ENCODE measurements at places on chromosomes 3 and 15.

- DNase-seq, result no peak
Measured at GRCh38 chr3:57655727-57656126, 37.1 kb downstream of the DENND6A start.

GRCh38 chr3:63847718-63848450 is 15.7 kb downstream of the THOC7 start:
- DNase-seq, result no peak

- no peak for DNase-seq
Measured at GRCh38 chr3:174636451-174636850, 222.7 kb upstream of the NAALADL2 start.

DNA sequence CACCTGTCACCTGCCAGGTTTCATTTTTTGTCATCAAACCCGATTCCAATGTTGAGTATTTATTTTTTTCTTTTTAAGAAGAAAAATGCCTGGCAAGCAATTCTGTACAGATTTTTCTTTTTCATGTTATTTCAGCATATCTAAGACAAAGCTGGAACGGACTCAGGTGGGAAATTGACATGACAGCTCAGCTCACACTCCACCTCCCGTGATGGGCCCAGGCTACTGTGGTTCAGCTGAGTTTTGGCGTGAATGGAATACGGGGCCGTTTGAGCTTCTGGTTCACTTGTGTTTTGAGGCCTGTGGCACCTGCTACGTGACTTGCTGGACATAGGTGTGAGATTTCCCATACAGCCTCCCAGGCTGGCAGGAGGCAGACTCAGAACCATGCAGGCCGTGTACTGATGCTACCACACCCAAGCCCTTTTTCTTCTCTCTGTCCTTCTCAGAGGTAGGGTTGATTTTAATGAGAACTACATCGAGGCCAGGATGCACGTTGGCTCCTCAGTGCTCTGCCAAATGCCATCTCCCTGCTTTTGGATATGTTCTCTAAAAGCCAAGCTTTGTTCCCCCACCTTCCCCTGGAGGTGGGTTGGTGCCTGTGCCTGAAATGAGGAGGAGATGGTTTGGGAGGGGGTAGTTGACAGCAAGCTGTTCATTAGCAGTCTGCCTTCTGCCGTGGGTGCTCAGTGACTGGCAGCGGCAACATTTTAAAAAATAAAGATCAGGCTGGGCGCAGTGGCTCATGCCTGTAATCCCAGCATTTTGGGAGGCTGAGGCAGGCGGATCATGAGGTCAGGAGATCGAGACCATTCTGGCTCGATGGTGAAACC is 48.7 kb downstream of the TRAK1 start:
- DNase-seq, result no peak

DNA sequence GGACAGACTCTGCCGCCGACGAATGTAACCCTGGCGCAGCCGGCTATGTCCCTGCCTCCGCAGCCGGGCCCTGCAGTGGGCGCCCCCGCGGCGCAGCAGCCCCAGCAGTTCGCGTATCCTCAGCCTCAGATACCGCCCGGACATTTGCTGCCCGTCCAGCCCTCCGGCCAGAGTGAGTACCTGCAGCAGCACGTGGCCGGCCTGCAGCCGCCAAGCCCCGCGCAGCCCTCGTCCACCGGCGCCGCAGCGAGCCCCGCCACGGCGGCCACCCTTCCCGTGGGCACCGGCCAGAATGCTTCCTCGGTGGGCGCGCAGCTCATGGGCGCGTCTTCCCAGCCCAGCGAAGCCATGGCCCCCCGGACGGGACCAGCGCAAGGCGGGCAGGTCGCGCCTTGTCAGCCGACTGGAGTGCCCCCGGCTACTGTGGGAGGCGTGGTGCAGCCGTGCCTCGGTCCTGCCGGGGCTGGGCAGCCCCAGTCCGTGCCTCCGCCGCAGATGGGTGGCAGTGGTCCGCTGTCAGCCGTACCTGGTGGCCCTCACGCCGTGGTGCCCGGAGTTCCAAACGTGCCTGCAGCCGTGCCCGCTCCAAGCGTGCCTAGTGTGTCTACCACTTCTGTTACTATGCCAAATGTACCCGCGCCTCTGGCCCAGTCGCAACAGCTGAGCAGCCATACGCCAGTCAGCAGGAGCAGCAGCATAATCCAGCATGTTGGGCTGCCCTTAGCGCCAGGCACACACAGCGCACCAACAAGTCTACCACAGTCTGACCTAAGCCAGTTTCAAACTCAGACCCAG is 2.4 kb downstream of the TSC22D2 start:
- peak; percentile 20 for DNase-seq

- no peak for DNase-seq
Measured at GRCh38 chr15:83198476-83198875, 9.1 kb downstream of the HDGFL3 start.

GRCh38 chr15:84400820-84401219 is 165.2 kb downstream of the GOLGA6L4 start:
- DNase-seq, result no peak

DNA sequence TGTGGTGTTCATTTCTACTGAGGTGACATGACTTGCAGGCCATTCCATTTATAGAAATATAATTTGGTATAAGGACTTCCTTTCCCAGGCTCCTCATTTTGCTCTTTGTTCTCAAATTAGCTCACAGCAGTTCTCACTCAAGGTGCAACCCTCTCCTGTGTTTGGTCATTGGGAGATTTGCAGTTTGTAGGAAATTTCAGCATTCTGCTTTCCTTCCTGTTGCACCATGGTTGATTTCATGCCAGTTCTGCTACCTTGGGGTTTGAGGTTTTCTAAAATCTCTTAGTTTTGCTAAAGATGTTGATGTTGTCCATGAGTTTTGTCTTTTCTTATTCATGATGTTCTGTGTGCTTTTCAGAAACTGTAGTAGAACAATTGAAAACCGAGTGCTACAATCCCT is 65.7 kb upstream of the PROK2 start:
- DNase-seq, result no peak

GRCh38 chr15:66462627-66463026 is 34.9 kb downstream of the SNAPC5 start:
- DNase-seq, result no peak

DNA sequence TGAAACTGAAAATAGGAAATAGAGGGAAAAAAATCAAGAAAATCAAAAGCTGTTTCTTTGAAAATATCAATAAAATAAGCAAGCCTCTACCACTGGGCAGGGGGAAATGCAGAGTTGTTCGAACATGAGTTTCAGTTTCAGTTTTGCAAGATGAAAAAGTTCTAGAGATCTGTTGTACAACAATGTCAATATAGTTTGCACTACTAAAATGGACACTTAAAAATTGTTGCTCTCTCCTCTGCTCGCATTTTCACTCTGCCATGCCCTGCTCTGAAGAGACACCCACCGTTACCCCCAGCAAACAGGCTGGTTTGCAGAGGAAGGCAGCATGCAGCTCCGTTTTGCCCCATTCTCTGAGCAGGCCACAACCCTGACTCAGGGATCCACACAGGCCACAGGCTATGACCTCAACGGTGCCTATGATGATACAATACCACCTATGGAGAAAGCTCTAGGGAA is 64.5 kb downstream of the ZNF148 start:
- DNase-seq, result no peak

DNA sequence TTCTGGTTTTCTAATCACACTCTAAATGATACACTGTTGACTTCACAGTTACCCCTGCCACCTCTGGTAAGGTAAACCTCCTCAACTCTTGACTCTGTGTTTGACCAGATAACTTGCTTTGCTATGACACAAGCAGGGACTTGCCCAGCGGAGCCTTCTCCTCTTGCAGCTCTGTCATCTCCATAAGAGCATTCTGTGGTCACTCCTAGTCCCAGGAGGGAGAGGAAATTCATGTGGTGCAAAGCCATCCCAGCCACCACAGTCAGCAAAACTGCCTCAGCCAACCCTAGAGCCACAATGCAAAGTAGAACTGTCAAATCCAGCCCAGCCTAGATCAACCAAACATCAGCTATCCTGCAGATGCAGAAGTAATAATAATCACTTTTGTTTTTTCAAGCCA is 144.7 kb upstream of the GADL1 start:
- DNase-seq, result peak; percentile 9

DNA sequence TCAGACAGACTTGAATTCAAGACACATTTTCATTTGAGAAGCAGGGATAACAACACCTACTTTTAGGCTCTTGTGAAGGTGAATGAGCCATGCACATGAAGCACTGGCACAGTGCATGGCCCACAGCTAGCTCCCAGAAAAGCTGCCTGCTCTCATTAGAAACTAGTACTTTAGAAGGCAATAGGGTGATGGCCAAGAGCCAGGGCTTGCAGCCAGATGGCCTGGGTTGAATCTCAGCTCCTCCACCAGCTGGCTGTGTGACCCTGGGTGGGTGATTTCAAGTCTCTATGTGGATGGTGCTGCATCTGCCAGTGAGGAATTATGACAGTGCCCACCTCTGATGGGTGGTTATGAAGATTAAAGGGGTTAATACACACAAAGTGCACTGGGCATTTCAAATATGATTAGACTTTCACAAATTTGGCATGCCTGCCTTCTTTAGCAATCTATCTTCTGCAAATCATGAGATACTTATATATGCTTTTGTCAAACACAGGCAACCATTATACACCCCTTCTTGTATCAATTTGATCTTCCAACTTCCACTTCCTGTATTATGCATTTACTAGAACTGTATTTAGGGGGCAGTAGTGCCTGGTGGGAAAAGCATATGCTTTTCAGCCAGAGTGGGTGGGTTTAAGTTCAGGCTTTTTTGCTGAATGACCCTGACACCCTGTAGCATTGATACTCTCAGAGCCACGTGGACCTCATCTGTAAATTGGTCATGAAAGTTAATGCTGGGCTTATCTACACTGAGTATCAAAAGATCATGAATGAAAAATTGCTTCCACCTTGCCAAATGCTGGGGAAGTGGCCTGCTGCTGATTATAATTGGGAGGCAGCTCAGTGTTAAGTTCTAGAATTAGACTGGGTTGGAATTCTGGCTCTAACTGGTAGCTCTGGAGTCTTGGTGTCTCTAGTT is 34.7 kb upstream of the RBP1 start:
- DNase-seq, result no peak

GRCh38 chr3:42562047-42562907 is 19.5 kb downstream of the SEC22C start:
- no peak for DNase-seq

GRCh38 chr15:76162784-76163456 is 103.1 kb downstream of the TMEM266 start:
- DNase-seq, result no peak

DNA sequence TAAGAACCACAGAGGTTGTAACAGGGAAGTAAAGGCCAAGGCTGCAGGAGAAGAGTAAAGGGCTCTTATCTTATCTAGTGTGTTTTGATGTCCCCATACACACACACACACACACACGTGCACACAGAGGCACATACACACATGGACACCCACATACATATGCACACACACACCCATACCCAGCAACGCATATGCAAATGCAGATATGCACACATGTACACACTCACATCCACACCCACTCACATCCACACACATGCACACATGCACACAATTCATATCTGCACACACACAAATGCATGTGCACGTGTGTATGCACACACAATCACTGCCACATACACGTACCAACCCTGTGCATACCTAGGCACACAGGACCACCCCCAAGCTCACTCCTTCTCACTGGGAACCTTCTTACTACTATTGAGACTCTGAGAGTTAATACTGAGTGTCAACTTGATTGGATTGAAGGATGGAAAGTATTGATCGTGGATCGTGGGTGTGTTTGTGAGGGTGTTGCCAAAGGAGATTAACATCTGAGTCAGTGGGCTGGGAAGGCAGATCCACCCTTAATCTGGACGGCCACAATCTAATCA is 99.0 kb upstream of the AKAP13 start:
- DNase-seq, result no peak

GRCh38 chr15:45134682-45135604 is 5.1 kb downstream of the DUOX1 start:
- no peak for DNase-seq

DNA sequence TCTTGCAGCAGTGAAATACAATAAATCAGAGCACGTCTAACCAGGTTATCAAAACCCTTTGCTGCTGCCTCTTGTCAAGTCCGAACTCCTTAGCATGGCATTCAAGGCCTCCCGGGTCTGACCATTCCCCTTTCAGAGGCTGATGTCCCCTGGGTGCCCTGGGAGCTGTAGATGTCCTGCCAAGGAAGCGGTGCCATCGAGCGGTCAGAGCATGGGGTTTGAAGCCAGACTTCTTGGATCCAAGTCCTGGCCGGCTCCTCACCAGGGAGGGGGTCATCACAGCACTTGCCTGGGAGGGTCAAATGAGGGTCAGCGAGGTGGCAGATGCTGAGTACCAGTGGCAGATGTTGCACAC is 496 bp downstream of the TF start:
- DNase-seq, result no peak

DNA sequence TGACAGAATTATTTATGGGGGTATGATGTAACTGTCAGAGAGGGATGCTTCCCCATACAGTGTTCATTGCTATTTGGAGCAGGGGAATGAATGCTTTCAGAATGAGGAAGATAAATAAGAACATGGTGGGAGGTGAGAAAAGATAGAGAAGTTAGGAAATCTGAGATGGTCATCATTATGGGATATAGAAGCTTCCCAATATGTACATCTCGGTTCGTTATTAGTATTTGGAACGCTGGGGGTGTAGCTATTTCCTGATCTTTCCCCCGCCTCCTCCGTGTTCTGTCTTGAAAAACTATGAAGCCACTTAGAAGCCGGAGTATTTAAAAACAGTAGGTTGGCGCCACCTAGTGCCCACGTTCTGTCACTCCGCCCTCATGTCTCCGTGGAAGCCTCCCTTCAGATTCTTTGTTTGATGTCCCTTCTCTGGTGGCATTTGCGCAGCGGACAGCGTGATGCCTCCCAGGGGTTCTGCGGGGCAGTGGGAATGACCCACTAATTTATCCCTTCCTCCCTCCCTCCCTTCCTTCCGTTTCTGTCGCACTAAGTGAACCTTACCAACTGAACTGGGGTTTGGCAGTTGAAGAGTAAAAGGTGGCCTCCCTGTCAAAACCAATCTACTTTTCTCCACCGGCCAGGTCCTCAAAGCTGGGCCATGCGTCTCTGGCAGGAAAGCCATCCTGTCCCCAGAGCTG is 184.5 kb downstream of the FEZF2 start:
- peak; percentile 54 for DNase-seq

- DNase-seq, result no peak
Measured at GRCh38 chr15:40493089-40493840, 22.5 kb downstream of the CHST14 start.

- no peak for DNase-seq
Measured at GRCh38 chr3:187919048-187919447, 173.8 kb upstream of the BCL6 start.

GRCh38 chr3:119206611-119207511 is 33.5 kb downstream of the UPK1B start:
- no peak for DNase-seq

DNA sequence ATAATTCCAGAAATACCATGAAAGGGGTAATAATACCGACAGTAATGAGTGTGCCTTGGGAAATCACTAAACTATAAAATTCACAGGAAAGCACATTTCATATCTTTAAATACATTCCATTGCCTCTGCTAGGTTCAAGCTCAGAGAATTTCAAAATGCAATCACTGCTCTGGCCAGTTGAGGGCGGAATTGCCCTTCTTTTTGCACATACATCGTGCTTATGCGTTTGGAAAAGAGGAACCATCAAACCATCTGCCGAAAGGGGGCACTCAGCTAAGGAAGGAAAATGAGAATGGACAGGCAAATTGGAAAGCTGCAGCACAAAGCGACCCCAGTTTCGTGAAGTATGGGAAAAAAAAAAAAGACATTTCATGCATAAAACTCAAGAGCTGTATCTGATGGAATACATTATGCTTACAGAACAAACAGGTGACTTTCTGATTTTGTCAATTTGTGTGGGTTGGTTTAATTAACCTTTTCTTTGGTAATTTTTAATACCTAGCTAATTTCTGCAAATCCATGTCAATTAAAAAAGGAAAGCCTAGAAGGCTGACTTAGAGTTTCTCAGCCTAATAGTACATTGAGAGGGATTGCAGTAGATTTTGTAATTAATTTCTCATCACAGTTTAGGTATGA is 61.4 kb downstream of the TUSC7 start:
- DNase-seq, result peak; percentile 72

Measured in NCI-H510A treated with DMSO at 0.1 percent for 48 hours (cell line).